Left kidney (tissue), 8 donors: ENCODE measurements at places on chromosomes 3 and 15. TPM values are rescaled to one million over a fixed set of nuclear protein-coding genes. Genes with fewer than 3 reads are reported as not detected.

Gene SPINT1
- 66.7 TPM for polyA plus RNA-seq

- DNase-seq = no peak
Measured at GRCh38 chr3:83649692-83650091, 1309.1 kb upstream of the CADM2 start.

DNA sequence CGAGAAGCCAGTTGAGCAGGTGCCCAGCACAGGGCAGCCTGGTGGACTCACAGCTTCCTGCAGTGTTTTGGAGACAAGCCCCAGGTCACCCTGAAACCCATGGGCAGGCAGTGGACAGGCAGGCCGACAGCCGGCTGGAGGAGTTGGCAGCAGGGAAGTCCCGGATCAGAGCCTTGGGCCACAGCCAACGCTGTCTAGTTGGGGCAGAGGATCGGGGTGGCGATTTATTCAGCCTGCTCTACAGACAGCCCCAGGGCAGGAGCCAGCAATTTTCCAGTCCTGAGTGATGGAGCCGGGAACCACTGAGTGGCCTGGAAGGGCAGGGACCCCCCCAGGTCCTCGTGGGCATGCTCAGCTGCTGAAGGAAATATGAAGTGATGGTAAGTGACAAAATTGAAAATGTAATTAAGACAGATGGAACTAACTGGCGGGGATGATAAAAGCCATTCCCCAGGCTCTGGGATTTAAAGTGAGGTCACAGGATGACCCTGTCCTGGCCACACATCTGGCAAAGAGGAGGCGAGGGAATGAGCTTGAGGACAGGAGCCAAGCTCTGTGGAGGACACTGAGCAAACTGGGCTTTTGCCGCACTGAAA is 34.4 kb upstream of the TBC1D21 start:
- no peak for DNase-seq

- DNase-seq = no peak
Measured at GRCh38 chr3:148093753-148094152, 604.0 kb upstream of the AGTR1 start.

Gene KCNMB3
- polyA plus RNA-seq = 8.1 TPM

DNA sequence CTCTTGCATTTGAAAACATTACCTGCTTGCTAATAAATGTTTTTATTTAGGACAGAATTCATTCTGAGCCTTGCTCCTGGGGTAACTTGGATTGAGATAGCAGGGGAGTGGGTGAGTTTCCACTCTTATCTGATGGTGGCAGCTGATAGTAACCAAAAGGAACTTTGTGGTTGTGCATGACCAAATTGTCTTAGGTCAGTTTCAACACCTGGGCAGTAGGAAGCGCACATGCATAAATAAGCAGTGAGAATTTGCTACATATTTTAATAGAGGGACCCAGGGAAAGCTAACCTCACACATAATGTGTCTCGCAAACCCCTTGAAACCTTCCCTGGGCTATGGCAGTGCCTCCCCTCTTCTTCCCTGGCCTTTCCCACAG is 65.4 kb upstream of the XCR1 start:
- no peak for DNase-seq

Gene ITGA11
- polyA plus RNA-seq = 3.6 TPM

DNA sequence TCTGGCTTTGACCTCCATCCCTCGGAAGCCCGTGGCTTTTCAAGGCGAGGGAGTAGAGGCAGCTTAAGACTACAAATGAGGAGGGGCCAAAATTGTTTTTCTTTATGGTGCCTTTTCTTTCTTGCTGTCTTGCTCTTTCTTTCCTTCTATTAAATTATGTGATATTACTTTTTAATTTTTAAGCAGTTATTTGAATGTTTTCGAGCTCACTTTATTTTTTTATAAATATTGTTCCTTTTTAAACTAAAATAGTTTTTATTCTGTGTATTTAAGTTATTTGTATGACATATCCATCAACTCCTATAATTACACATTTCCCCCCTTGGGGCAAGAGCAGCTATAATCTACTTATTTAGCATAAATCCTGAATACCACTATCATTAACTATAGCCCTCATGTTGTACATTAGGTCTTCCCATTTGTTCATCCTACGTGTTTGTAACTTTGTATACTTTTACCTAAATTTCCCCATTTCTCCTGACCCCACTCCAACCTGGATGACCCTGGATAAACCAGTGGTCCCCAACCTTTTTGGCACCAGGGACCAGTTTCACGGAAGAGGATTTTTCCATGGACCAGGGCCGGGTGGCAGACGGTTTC is 622 bp upstream of the PLSCR1 start:
- no peak for DNase-seq

GRCh38 chr15:66868918-66869317 is 166.9 kb downstream of the SMAD6 start:
- DNase-seq = no peak

DNA sequence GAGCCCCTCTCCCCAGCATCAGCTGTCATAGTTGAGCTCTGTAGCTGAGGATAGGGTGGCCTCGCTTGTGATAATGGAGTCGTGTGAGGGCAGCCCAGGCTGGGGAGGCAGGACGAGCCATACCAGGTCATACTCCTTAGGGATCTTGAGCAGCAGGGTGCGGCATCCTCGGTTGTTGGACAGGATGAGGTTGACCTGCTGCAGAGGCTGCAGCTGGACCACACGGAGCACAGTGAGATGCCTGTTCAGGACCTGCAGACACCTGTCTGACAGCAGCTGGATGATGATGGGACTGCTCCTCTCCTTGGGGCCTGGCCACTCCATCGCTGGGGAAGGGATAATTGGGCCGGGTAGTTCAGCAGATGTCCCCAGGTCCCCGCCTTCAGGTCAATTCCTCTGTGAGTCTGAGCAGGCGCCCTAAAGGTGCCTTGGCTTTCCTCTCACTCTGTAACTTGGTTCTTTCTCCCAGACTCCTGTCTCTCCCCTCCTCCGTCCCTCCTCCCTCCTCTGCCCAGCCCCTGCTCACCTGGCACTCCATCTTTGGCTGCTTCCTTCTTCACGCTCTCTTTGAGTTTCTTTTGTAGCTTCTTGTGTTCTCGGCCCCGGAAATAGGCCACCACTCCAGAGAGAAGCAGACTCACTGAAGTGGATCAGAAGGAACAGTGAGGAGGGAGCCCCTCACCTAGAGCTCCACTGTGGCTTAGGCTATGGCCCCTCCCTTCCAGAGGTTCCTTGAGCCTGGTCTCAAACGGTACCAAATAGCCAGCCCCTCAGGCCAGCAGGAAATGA is 7.8 kb downstream of the DUOX2 start:
- no peak for DNase-seq

DNA sequence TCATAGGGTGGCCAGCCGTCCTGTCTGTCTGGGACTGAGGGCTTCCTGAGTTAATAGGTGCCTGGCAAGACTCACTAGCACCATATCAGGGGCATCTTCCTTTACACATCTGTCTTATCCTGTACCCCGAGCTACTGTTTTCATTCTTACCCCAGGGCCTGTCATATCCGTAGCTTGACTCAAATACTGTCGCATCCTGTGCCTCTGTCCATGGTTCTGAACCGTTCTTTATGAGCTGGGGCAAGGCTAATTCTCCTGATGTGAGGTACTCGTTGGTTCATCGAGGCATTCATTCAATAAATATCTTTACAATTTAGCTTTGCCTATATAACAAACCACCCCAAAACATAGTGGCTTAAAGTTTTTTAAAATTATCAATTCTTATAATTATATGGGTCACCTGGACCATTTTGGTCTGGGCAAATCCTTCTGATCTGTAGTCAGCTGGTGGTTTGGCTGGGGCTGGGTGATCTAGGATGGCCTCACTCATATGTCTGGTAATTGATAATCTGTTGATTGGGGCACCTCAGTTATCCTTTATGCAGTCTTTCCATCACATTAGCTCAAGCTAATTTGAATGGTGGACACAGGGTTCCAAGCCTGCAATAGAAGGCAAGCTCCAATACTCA is 121.2 kb downstream of the TLE3 start:
- peak; percentile 85 for DNase-seq

Gene GPR27
- 8.7 TPM for polyA plus RNA-seq
